ENCODE measurements at places on chromosomes 12 and 14.

DNA sequence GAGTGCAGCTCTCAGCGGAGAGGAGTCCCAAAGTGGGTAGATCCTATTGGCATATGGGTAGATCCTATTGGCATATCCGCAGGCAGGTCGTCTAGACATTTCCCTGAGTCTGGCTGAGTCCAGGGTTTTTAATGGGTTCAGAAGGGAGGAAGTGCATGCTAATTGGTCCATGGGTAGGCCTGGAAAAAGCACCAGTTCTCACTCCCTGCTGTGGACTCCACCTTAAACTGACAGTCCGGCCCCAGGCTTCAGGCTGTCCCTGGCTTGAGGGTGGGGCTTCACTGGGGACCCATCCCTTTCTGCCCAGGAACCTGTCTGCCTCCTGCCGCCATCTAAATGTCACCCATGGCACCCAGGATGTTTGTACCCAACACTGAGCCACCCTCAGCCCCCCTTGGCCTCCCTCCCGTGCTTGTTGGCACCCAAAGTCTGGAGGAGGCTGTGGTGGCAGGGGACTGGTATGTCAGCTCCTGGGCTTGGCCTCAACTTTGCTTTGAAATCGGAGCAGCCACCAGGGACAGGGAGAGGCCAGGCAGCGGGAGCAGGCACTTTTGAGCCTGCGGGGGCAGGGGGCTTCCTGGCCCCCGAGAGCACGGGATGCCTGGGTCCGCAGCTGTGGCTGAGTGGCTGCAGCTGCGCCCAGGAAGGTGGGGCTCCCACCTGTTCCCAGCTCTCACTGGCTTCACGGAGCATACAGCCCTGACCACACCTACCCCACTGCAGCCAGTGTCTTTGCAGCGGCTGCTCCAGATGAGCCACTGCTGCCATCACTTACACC, 29.6 kb upstream of the YAF2 start:
- DNase-seq = no peak

- no peak for DNase-seq
These were observed 78.6 kb upstream of the PLEKHG7 start for GRCh38 chr12:92624236-92624635.

DNA sequence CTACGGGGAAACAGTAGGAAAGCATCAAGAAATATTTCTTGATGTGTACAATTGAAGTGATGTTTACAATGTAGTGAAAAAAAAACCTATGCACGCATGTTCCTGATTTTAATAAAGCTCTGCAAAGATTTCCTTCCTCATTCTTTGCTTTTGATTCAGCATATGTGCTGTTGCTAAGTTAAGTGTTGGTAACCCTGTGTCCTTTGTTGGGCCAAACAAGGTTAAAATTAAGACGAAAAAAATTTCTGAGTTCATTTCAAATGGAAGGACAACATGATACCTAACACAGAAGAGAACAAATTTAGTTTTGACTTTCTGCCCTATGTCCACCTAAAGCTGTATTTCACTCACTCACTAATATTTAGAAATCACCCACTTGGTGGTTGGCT, 62.8 kb downstream of the PPP2R5C start:
- DNase-seq = no peak

GRCh38 chr12:13350381-13350780, 153.9 kb downstream of the EMP1 start:
- no peak for DNase-seq

DNA sequence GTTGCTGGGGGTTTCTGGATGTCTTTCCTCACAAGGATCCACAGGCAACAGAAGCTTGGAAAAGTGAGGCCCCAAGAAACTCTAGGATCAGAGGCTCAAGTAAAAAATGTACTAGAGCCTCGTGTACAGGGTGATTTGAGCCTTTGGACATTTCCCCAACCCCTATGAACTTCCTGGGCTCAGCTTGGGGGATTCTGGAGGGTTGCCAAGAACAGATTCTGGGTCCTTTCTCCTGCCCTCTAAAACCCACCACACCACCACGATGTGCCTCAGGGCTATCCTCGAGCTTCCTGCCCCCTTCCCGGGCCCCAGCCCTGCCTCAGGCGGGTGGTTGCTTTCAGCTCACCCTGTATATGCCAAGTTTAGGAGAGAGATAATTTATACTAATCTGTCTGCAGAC, 583 bp downstream of the FAM186B start:
- DNase-seq = no peak

GRCh38 chr14:96638041-96638855, 136.1 kb downstream of the PAPOLA start:
- peak; percentile 50 for DNase-seq

DNA sequence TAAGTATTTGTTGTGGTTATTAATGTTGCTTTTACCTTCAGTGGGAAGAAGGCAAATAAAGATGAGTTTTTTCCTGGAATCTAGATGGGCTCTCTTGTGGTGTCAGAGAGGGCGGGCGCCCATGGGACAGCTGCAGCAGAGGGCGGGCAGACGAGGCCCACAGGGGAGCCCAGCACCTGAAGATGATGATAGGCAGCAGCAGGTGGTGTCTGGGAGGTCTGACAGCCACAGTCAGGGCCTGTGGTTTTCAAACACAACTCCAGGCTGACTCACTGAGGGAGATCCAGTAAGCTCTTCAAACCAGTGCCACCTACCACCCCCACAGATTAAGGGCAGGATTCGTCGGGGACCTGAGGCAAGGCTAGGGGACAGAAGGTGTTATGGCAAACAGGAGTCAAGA, 42.8 kb downstream of the NKX2-1 start:
- no peak for DNase-seq

- DNase-seq = no peak
These were observed 169.5 kb upstream of the FOXN3 start for GRCh38 chr14:89586258-89587135.

- DNase-seq = no peak
These were observed 240.6 kb downstream of the GXYLT1 start for GRCh38 chr12:41904041-41904440.

GRCh38 chr14:101351769-101352168, 209.5 kb upstream of the DIO3 start:
- DNase-seq = peak; percentile 34

DNA sequence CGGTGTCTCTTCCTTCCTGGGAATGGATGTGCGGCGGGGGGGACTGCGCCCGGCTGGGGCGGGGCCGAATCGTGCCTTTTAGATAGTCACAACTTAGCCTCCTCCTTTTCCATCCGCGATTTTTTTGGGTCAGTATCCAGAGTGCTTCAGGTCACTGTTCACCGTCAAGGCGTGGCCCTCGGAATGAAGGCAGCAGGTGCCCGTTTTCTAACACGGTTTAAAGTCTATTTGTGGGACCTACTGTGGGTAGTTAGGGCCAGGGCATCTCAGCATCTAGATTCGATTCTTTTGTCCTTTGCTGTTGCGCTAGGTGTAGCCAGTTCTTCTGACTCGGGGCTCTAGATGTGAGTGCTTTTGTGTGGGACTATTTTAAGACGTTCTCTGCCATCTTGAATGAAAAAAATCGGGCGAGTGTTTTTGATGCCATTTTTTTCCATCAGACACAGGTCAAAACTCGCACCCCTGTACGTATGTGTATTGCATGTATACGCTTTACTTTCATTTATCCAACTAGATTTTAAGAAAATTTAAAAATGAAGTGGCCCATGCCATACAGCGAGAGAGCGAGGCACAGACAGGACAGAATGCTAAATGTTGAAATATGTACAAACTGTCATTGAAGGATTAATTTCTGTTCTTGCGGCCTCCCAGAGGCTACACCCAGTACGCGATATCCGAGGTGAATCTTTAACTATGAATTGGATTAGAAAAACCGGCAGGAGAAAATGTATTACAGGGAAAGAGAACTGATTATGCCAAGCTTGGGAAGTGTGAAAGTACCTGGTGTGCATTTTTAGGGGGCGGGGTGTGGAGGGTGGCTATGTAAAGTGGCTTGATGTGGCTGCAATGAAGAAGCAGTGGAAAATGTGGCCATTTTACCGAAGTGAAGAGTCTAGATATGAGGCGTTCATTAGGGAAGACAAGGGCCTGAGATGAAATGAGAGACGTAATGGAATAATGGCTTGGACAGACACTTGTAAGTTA, 835 bp downstream of the VEZT start:
- DNase-seq = no peak

DNA sequence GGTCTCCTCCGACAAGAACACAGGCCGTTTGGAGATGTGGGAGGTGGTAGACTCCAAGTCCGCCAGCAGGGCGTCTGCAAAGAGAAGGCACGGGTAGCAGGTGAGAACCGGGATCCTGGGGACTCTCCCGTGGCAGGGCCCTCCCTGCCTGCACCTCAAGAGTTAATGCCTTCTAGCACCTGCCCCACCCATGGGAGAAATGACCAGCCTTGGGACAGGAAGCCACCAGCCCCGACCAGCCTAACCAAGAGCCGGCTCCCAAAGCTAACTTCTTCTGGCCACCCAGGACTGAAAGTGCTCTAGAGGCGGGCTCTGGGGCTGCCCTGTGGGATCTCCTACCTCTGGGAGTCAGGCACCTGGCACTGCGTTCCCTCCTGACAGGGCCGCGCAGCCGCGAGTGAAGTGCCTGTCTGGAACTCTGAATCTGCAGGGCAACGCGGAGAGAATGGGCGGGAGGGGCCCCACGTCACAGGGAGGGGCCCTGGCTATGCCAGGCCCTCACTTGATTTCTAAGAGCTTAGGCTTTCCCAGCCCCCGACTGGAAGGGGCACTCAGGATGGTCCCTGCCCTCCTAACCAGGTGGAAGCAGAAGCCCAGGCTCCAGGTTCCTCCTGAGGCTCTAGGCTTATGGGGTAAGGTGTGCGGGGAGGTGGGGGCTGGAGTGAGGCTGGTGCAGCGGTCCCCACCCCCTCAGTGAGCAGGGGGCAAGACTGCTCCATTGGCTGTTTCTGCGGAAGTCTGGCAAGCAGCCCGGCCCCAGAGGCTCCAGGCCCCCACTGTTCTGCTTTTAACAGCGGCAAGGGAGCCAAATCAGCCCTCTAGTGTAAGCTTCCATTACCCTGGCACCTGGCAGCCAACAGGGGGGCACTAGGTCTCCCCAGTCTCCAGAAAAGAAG, 23.6 kb upstream of the RPLP0 start:
- DNase-seq = no peak

GRCh38 chr14:101199028-101199770, 295.7 kb upstream of the RTL1 start:
- DNase-seq = peak; percentile 25

GRCh38 chr12:133221241-133221640, 14.4 kb downstream of the ANHX start:
- DNase-seq = no peak

- DNase-seq = no peak
These were observed 589.0 kb upstream of the SEL1L start for GRCh38 chr14:82122655-82123054.

DNA sequence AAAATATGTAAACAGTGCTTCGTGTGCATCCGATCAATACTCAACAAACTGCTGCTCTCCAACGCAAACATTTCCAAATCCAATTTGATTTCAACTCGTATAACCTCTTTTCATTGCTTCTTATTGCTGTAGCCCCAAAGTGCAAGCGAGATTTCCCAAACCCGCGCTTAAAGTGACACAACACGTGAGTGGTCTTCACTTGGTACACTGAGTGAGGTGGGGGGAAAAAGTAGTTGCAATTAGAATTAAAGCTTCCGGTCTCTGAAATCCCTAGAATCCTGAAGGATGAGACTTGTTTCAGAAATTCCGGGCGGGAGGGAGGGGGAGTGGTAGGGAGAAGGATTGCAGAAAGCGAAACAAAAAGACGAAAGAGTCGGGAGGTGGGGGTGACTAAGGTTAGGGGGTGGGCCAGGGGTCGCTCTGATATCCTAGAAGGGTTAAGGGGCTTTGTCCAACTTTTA, 387.5 kb downstream of the BCAT1 start:
- DNase-seq = no peak

- no peak for DNase-seq
These were observed 66.0 kb downstream of the TMTC3 start for GRCh38 chr12:88207921-88208620.

GRCh38 chr12:6228535-6229223, 28.5 kb downstream of the CD9 start:
- DNase-seq = no peak

DNA sequence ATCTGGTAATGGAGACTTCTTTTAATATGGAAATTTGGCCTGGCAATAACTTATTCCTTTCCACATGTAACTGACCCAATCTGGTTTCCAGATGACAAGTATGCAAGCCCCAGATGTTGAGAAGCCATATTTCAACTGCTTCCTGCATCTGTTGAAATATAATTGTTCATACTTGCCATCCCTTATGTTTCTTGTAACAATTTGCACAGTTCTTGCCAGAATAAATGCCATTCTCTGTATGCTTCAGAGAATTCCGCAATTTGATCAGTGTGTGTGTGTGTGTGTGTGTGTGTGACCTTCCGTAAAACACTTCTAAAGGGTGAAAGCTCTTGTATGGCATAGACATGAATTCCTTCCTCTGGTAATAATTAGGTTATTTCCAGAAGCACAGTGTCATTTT, 1.8 kb upstream of the CLEC2A start:
- no peak for DNase-seq

DNA sequence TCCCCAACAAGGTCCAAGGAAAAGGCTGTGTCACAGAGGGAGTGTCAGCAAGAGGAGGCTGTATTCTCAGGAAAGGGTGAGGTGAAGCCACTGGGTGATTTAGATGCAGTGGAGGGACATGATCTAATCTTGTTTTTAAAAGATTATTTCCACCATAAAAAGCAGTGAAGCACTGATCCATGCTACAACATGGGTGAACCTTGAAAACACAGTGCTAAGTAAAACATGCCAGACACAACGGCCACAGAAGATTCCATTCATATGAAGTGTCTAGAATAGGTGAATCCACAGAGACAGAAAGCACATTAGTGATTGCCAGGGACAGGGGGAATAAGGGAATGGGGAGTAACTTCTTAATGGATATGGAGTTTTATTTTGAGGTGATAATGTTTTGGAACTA, 12.8 kb downstream of the RITA1 start:
- DNase-seq = no peak

- DNase-seq = no peak
These were observed 19.5 kb upstream of the TTC9 start for GRCh38 chr14:70622111-70622712.

DNA sequence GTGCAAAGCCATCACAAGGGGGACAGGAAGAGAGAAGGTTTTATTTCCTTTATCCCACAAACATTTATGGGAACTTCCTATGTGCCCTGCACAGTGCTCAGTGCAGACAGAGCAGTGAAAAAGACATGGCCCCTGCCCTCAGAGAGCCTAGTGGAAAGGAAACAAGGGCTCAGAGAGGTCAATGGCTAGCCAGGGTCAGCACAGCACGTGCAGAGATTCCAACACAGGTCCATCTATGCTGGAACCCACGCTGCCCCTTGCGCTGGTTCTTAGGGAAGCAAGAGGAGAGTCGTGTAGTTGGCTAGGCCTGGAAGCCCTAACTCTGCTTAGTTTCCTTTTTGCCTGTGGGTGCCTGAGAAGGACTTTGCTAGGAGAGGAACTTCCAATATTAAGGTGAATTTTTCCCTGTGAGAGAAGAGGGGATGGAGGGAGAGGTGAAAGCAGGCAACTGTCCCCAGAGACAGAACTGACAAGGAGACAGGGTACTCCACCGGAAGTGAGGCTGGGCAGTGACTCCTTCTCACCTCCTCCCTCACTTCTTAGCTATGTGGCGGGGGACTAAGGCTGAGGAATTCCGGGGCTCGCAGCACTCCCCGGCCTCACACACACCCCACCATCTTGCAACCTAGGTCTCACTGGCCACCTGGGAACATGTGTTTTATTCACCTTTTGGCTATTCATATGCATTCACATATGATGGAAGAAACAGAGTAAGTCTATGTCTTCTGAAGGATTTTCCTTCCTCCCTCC, 12.1 kb upstream of the GPX2 start:
- DNase-seq = no peak

GRCh38 chr14:24368562-24369252, 723 bp downstream of the NFATC4 start:
- DNase-seq = peak; percentile 82
